ENCODE measurements at places on chromosomes 13 and 19.

- no peak for DNase-seq
Observed at GRCh38 chr19:30783212-30783611, 411.0 kb downstream of the ZNF536 start.

GRCh38 chr13:89115307-89115706, 1444.1 kb downstream of the SLITRK5 start:
- DNase-seq, result peak; percentile 25

DNA sequence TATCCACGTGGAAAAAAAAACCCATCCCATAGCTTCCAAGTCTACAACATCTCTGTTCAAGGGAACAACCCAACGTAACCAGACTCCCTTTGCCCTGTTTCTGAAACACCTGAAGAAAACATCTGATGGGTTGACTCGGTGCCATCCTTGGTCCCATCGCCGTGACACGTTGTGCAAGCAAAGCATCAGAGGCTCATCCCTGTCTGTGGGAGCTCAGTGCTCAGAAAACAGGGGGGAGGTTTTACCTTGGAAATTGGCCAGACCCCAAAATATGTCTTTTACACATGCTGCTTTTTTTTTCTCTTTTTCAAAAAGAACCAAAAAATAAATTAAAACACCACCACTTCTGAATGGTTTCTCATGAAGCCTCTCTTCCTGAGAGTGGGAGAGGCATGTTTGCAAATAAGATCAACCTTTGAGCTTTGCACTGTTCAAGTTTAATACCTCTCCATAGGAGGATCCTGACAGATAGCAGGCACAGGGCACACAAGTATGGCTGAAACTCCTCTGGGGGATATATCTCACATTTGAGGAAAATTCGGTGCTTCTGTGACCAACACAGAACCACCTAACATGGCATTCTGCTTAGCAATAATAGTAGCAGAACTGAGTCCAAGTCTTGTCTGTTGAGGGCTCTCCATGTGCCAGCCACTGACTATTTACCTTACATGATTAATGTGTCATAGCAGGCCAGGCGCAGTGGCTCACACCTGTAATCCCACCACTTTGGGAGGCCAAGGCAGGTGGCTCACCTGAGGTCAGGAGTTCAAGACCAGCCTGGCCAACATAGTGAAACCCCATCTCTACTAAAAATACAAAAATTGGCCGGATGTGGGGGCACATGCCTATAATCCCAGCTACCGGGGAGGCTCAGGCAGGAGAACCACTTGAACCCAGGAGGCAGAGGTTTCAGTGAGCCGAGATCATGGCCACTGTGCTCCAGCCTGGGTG, 7.0 kb upstream of the PVR start:
- peak; percentile 22 for DNase-seq

DNA sequence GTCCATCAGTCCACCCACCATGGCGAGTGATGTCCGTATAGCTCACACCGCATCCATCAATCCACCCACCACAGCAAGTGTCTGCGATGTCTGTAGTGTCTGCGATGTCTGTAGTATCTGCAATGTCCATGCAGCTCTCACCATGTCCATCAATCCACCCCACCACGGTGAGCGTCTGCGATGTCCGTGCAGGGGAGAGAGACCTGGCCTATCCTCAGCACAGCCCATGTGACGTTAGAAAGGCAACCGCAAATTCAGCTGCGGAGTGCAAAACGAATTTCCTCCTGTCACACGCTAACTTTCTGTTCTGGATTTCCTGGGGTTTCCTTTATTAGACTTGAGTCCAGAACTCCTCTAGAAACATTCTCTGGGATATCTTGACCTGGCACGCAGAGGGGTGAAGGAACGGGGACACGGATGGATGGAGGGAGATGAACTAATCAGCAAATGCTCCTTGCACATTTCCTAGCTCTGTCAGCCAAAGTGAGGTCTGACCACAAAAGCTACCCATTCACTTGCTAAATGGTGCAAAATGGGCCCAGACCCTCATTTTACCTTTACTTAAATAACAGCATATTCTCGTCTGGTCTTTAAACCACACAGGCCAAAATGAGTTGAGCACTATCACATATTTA, 18.3 kb downstream of the RASA3 start:
- no peak for DNase-seq

GRCh38 chr13:31138515-31138914, 23.2 kb downstream of the HSPH1 start:
- no peak for DNase-seq

- DNase-seq, result no peak
Observed at GRCh38 chr19:35040826-35041547, 534 bp upstream of the HPN start.

DNA sequence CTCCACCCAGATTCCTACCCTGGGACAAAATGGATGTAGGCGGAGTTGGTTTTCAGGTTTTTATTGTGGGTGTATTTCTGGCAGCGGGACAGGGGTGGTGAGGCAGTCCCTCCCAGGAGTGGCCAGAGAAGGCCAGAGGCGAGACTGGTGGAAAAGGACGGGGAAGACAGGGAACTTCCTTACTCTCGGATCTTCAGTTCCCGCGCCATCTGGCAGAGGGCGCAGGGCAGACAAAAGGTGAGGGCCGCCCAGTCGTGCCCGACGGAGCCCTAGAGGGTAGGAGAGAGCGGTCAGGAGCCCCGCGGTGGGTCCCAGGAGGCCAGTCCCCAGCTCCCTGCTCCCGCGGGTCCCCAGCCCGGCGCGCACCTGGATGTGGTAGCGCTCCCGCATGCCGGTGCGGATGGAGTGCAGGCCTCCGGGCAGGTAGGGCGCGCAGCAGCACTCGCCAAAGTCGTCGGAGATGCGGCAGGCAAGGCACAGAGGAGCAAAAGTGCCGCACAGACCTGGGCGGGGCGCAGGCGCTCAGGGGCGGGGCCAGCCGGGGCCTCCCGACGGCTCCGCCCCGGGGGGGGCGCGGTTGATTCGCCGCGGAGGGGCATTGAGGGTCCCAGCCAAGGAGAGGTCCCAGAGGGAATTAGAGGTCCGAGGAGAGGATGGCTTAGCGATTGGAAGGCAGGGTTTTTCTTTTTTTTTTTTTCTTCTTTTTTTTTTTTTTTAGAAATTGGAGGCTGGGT, 3.0 kb downstream of the CNFN start:
- peak; percentile 91 for DNase-seq

- no peak for DNase-seq
Observed at GRCh38 chr13:72469906-72470305, 257.5 kb downstream of the MZT1 start.

DNA sequence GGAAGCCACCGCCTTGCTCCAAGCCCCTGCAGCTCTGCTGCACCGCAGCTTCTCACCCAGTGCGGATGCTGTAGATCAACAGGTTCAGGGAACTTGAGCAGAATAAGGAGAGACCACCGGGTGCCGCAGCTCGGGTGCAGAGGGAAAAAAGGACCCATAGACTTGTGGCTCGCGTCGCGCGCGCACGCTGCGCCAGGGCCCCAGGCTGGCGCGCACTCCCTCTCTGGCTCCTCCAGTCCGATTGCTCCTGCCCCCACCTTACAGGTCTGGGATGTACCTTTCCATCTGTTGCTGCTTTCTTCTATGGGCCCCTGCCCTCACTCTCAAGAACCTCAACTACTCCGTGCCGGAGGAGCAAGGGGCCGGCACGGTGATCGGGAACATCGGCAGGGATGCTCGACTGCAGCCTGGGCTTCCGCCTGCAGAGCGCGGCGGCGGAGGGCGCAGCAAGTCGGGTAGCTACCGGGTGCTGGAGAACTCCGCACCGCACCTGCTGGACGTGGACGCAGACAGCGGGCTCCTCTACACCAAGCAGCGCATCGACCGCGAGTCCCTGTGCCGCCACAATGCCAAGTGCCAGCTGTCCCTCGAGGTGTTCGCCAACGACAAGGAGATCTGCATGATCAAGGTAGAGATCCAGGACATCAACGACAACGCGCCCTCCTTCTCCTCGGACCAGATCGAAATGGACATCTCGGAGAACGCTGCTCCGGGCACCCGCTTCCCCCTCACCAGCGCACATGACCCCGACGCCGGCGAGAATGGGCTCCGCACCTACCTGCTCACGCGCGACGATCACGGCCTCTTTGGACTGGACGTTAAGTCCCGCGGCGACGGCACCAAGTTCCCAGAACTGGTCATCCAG, 964 bp downstream of the PCDH17 start:
- no peak for DNase-seq

DNA sequence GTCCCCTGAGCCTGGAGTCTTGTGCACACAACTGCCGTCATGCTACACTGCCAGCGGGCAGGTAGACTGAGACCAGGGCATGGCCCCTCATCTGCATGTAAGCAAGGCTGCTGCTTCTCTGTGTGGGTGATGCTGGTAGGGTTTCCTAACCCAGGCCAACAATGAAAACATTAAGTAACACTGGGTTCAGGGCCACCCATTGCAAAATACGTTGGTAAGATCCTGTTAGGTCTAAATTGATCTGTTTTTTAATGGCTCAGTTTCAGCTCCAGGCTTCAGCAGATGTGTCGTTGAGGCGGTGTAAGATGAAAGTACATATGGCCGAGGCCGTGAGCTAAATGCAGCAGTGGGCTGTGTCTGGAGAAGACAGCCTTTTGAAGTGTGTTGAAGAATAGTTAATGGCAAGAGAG, 383.4 kb downstream of the IRS2 start:
- no peak for DNase-seq

DNA sequence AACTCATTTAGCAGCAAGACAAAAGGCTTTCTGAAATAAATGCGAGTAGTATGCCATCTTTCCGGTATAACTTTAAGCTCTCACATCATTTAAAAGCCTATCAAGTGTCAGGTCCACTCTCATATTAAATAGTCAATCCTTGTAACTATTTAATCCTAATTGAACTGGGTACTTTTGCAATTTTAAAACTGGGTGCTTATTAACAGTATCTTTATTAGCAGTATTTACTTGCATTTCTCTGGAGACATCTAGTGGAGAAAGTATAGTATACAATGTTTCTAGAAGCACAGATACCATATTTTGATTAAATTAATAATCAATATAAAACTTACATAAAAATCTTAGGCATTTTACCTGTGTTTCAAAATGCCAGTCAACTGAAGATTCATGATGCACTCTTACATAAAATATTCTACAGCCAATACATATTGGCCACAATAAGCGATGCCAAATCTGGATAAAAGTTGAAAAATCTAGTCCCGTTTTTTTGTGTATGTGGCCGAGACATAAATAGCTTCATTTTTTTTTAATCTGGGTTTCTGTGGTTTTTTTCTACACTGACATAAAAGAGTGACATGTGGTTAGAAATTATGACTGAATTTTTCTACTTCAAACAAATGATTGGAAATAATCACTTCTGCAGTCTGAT, 4.3 kb upstream of the POSTN start:
- DNase-seq, result peak; percentile 55

GRCh38 chr19:536031-536880, 4.7 kb downstream of the CDC34 start:
- DNase-seq, result no peak

DNA sequence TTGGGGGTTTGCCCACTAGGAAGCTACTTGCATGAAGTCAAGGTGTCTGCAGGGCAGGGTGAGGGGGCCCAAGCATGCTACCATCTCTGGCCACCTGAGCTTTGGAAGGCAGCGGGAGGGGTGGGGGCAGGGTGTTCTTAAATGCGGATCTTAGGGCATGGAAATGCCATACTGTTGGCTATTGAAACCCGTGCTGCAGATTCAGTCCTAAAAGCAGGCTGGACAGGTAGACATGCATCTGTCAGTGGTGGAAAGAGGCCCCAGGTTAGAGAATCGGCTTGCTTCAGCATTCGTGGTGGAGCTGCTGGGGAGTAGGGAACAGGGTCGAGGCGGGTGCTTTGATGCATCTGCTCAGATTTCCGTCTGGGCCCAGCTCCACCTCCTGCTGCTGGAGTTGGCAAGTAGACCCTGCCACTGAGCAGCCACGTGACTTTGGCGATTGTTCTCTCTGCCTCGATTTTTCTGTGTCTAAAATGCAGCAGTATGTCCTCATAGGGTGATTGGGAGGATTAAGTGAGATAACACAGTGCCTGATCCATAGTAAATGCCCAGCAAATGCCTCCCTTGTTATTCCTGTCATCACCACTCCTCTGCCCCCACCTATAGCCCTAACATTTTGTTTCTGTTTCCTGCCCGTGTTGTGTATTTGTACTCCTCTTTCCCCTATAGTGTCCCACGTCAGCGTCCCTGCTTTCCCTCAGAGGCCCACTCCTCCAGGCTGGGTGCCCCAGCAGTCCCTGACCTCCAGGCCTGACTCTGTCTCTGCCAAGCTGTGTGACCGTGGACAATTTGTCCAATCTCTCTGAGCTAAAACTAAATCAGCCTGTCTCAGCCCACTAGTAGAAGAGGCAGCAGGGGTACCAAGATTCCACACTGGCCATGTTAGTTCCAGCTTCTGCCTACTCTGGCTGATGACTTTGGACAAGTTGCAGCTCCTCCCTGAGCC, 5.8 kb downstream of the PPP1R37 start:
- peak; percentile 81 for DNase-seq

- no peak for DNase-seq
Observed at GRCh38 chr13:51978796-51979556, 32.3 kb downstream of the ATP7B start.

GRCh38 chr19:23394511-23394910, 760 bp downstream of the ZNF91 start:
- no peak for DNase-seq

GRCh38 chr19:40908976-40909375, 26.9 kb upstream of the CYP2A7 start:
- DNase-seq, result peak; percentile 5

DNA sequence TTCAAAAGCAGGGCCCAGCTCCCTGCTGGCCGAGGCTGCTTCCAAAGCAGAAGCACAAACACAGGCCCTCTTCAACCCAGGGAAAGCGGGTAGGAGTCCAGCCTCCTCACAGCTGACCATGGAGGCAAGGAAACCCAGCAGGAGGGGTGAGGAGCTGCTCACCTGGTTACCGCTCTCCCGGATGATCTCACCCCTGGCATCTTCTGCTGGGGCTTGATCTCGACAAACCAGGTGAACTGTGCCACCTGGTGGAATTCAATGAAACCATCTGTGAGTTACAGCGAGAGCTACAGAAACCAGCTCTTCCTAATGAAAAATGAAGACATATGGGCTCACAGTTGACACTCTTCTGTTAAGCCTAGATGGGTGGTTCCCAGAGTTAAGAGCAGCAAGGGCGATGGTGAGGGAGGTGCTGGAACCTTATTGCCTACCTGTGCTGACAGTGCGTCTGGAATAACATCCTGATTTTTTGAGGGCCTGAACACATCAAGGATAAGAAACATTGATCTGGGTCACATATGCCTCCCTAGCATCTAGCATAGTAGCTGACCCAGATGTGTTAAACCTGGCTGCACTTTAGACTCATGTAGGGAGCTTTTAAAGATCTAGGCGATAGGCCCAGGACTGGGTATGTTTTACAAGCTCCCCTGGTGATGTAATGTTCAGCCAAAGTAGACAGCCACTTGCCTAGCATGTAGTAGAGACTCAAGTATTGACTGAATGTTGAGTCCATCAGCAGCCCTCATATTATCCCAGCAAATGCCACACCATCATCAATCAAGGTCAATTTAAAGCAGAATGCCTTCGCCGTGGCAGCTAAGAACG, 6.1 kb downstream of the DHRS12 start:
- DNase-seq, result peak; percentile 92

GRCh38 chr13:42875475-42876269, 94.3 kb downstream of the FAM216B start:
- DNase-seq, result peak; percentile 5

DNA sequence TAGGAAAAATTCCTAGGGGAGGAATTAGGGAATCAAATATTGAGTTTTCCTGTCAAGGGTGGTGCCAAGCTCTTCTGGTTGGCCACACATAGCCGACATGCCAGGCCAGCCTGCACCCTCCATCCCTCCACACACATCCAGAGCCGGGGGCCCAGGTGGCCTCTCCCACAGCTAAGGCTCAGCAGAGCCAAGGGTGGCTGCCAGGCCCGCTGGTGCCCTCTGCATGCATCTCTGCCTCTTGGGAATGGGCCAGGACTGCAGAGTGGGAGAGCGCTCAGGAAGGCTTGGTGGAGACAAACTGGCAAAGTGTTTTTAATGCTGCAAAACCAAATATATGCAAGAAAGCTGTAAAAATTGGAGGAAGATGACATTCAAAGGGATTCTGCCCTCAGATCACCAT, 42.7 kb upstream of the GAS6 start:
- DNase-seq, result no peak
